ENCODE measurements at places on chromosomes 2 and 18.

DNA sequence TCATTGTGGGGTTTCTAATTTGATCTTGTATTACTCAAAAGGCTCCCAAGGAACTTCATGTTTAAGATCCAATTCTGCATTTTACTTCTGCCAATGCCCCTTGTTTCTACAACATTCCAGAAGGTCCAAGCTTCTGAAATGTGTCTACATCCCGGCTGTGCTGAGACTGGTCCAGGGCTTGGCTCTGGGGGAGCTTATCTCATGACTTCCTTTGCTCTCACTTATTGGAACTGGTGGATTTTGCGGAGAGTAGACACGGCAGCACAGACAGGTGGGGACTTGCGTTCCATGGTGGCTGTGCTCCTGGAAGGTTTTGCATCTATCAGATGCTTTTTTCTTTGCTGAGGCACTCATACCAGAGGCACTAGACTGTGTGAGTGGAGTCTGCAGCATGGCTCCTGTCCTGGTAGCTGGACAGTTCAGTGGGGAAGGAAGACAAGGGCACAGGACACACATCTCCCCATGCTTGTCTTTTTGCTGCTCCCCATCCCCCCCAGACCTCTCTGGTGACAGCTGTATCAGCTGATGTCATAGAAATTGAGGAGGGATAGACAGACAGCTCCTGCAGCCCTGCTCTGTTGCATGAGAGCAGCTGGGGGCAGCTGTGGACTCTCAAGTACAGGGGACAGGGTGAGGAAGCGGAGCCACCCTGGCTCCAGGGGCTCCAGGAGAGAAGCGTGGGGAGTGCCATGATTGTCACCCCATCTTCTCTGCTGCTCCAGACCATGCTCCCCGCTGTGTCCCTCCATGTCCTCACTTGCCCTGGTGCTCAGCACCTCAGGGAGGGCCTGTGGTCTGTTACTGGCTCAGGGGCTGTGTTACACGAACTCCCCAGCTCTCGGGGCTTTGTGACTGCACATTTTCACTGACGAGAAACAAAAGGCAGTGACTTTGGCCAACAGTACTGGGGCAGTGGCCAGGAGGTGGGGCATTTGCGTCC, 46.0 kb downstream of the ACAA2 start:
- no peak for DNase-seq

DNA sequence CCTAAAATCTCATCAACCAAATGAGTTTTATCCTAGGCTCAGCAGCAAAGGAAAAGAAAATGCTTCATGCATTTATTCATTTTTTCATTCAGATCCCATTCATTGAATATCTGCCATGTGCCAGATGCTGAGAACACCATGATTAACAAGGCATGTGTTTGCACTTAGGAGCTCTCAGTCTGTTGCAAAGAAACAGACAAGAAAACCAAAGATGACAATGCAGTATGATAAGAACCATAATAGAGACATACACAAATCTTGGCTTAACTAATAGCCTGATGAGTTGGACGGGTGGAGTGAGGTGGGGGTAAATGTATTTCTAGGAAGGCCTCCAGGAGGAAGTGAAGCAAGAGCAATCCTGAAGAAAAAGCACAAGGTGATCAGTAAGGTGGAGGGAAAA, 177.8 kb upstream of the SCN7A start:
- no peak for DNase-seq

DNA sequence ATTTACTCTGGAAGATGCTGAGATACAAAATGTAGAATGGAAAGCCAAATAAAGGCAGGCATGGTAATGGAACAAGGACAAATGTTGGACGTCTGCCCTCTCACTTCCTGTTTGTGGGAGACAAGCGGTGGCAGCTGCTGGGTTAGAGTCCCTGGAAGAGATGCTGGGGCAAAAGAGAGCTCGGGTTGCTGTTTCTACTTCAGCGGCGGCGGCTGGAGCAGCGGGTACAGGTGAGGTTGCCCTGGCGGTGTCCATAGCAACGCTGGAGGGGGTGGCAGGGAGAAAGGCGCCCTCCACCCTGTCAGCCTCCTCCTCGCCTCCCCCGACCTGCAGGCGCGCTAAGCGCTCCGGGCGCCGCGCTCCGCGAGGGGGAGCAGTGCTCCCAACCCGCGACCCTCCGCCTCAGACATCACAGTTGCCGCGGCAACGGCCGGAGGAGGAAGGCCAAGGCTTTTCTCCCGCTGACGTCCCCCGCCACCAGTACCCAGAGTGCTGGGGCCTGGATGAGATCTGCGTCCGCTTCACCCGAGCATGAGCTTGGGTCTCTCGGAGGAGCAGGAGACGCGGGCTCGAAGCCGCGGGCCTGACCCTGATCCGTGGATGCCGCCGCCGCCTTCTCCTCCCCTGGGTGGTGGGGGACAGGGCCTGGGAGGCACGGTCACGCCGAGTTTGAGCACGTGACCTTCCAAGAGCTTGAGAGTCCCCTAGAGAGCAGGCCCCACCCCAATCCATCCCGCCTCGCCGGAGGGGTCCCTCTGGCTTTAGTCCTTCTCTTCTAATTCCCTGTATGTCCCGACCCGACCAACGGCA, 65.6 kb downstream of the NOL4 start:
- DNase-seq, result peak; percentile 90

DNA sequence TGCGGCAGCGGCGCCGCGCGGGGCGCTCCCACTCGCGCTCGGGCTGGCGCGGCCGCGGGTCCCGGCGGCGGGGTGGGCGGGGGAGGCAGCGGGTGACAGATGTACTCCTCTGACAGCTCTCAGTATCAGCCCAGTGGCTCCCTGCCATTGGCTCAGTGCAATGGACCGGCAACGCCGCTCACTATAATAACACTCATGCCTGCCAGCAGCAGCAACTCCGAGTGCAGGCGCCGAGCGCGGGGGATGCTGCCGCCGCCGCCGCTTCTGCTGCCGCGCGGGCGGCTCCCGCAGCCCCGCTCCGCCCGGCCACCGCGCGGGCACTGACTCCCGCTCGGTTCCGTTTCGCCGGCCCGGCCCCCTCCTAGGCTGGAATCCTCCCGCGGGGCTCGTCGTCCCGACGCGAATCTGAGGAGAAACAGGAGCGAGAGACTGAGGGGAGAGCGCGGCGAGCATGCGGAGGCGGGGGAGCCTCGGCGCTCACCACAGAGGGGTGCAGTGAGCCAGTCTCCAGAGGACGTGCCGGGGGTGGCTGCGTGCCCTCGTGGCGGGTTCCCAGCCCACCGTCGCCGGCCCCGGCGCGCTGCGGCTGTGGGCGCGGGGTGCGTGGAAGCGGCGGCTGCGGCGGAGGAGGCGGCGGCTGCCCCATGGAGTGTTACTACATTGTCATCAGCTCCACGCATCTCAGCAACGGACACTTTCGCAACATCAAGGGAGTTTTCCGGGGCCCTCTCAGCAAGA, at the start of gene ZNF804A:
ZNF804A (plus strand) TSS at position 214 of the 738 bp plus-strand sequence; CDS start at position 645, 431 bp downstream.
- DNase-seq, result peak; percentile 87

- DNase-seq, result peak; percentile 4
These were observed 15.0 kb upstream of the SERPINB3 start for GRCh38 chr18:63676526-63677323.

GRCh38 chr2:103788389-103788788, 1026.6 kb downstream of the TMEM182 start:
- DNase-seq, result no peak

GRCh38 chr2:161905389-161906046, 168.5 kb downstream of the DPP4 start:
- DNase-seq, result peak; percentile 26

DNA sequence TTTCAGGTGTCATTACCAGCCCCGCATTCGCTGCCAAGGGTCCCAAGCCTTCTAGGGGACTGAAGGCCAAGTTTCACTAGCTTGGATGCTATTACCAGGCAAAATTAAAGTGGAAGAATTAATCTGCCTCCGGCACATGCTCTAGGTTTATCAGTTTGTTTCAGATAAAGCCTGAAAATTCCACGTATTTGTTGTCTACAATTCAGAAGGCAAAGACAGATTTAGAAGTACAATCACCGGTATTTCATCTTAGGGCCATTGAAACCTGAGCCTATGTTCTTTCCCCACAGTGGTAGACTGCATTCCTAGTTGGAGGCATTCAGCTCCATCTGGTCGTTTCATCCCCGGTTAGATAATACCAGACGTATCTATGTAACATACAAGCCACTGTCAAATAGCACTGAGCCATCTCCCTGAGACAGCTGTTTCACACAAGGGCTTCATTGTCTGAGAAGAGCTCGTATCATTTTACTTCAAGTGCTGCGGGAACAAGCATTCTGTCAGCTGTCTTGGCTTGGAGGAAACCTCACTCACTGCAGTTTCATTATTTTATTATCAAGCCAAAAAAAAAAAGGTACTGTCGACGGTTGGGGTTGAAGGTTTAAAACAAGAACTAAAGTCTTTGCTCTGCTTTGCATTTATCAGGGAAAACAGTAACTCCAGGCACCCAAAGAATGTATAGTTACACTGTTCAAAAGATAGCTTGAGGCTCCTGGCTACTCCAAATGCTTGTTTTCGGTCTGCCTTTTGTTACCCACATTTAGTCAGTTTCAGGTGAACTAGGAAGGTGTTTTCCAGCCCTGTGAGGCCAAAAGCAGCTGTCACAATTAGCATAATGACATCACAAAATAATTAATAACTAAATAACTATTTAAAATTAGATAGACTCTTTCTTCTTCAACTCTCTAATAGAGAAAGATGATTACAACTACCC, 76.7 kb downstream of the TGIF1 start:
- DNase-seq, result peak; percentile 98

DNA sequence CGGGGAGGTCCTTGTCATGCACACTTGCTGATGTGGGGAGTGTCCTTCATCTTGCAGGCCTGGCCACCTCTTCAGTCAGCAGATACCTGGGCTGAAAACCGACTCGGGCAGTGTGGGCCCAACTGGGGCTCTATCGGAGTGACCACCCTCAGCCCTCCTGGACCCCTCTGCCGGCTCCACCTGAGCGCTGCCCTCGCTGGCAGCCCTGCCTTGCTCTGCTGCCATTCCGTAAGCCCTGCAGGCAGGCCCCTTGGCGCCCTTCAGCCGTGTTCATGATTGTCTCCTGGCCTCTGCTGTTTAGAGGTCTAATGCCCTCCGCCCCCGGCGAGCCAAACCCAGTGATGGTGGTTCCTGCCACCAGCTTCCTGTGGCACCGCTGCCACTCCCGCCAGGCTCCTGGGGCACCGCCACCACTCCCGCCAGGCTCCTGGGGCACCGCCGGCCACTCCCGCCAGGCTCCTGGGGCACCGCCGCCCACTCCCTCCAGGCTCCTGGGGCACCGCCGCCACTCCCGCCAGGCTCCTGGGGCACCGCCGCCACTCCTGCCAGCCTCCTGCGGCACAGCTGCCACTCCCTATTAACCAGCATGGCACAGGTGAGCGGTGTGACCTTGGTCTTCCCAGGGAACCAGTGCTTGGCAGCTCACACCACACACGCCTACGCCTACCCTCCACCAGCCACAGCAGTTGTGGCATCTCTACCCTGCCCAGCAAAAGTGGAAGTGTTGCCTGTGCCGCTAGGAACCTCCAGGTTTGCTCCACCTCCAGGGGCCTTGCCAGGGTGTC, 15.9 kb downstream of the CAPN10 start:
- DNase-seq, result no peak

DNA sequence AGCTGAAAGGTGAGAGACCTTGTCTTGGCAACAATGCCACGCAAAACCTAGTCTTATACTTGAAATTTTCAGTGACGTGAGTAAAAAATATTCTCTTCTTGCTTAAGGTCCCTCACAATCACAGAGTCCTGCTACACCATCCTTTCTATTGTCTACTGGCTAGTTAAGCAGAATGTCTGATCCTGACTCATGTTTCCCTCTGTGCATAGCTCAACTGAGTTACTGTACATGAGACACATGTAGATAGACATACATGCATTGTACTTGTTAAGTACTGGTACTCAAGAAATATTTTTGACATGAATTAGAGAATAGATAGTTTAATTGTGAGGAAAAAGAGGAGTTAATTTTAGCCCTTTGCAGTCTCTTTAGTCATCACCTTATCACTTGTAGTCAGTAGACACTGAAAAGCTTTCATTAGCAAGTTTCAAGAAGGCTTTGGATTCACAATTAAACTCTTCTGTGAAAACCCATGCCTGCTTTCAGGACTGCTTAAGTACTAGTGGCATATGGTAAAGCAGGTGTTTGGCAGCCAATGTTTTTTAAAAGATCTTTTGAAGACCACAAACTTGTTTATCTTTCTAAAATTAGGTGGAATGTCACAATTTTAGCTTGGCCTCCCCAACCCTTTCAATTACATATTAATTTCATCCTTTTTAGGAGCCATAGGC, 158.7 kb upstream of the CCDC150 start:
- peak; percentile 65 for DNase-seq

Measured in NCI-H524 (cell line).